ENCODE measurements at places on chromosomes 3 and 15.

DNA sequence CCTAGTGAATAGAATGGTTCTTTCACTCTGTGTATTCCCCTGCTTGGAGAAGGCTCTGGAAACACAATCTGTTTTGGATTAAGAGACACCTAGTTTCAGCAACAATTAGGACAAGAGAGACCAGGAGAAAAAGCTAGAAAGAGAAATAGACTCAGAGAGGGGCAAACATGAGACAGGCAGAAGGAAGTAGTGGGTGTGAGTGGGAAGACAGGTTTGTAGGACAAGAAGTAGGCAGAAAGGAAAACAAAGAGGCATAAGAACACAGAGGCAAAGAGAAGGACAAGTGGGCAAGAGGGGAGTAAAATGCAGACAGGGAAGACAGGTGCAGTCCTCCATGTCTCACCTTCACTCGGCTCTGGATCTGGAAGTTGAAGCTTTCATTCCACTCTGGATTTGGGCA, 13.5 kb downstream of the PLA2G4E start:
- DNase-seq = no peak

DNA sequence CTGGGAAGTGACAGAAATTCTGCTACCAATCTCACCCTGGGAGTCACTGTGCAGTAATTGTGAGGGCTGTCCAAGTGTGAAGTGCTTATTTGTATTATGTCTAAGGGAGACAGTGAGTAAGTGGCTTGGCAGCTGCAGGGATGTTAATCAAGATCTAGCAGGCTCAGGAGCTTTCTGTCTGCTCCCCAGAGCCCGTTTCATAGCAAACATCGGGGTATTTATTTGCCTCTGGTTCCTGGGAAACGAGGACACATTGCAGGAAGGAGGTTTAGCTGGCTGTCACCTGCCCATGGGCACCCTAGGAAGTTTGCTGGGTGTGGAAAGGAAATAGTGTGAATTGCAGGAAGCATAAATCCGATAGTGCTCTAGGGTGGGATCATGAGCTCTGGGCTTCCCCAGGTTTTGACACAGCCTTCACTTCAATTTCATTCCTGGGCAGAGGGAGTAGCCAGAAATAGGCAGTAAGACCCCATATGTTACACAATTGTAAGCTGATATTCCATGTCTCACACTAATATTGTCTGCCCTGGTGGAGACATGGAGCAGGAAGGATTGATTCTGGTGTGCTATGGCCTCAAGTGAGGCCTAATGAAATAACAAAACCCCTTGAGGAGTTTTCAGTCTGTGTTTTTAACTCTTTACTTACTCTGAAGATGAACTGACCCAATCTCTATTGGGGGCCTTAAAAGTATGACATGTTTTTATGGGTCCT, 74.1 kb upstream of the MITF start:
- DNase-seq = peak; percentile 10

DNA sequence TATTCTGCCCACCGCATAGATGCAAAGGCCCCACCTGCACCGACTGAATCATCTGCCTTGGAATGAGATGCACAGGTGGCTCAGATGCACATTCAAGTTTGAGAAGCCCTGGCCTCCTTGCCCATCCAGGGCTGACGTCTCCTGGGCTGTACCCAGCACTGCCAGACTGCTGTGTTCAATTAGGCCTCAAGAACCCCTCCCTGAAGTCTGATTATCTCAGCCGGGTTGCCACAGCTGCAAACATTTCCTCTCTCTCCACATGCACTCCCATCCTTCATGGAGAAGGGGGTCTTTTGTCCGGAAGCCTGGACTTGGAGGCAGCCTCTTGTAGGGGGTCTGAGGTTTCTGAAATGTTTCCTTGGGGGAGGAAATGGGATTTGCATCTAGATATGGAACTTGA, 459.4 kb upstream of the PROK2 start:
- no peak for DNase-seq

GRCh38 chr15:70284438-70285214, 186.9 kb upstream of the TLE3 start:
- no peak for DNase-seq

GRCh38 chr3:117963858-117964257, 1070.8 kb downstream of the IGSF11 start:
- no peak for DNase-seq

- DNase-seq = no peak
These were observed 1.8 kb upstream of the RPP25 start for GRCh38 chr15:74958320-74958907.

GRCh38 chr3:130507746-130508145, 9.2 kb upstream of the COL6A6 start:
- no peak for DNase-seq

- DNase-seq = no peak
These were observed 29.7 kb upstream of the SHC4 start for GRCh38 chr15:48993380-48993779.

GRCh38 chr3:116267116-116267515, 178.2 kb downstream of the LSAMP start:
- no peak for DNase-seq

GRCh38 chr3:25151903-25152295, 276.2 kb upstream of the RARB start:
- DNase-seq = no peak

- no peak for DNase-seq
These were observed 54.0 kb downstream of the PLCH1 start for GRCh38 chr3:155690921-155691320.

DNA sequence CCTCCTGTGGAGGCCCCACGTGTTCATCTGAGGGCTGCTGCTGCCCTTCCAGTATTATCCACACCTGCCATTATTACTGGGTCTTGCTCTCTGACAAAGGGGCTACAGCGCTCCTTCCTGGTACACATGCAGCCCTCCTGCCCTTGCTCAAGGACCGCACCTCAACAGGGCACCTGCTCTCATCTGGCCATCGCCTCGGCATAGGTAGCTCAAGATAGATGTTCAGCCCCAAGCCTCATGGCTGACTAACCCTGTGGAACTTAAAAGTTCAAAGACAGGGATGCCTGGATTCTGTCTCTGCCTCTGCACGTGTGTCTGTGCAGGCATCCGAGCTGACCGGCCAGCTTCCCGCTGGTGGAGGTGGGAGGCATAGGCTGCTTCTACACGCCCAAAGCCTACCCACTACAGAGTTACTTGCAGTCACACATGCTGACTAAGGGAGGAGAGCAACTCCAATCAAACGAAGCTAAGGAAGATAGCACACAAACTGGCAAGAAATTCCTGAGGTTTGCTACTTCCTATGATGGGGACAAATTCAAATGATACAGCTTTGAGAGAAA, 152.5 kb upstream of the ATP10A start:
- DNase-seq = no peak
